ENCODE measurements at places on chromosomes 7 and 10.

DNA sequence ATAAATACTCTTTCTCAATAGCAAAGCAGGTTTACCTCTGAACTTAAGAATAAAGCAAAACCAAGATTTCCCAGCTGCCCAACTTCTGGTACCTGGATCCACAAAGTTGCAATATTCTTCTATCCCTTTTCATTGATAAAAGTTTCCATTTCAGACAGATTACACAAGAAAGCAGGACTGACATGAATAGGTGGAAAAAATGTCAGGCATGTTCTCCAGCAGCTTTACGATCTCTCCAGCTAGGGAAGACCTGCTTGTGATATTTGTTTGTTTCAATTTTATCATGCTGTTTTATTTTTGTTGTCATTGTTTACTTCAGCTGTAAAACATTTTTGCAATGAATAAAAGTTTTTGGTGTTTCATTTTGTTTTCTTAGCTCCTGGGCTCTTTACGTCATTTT is 9.0 kb downstream of the RGS10 start:
- no peak for DNase-seq

- DNase-seq: no peak
Observed at GRCh38 chr10:121998462-121998861, 9.5 kb downstream of the TACC2 start.

- no peak for DNase-seq
Observed at GRCh38 chr10:110355141-110355831, 50.6 kb upstream of the SMNDC1 start.

DNA sequence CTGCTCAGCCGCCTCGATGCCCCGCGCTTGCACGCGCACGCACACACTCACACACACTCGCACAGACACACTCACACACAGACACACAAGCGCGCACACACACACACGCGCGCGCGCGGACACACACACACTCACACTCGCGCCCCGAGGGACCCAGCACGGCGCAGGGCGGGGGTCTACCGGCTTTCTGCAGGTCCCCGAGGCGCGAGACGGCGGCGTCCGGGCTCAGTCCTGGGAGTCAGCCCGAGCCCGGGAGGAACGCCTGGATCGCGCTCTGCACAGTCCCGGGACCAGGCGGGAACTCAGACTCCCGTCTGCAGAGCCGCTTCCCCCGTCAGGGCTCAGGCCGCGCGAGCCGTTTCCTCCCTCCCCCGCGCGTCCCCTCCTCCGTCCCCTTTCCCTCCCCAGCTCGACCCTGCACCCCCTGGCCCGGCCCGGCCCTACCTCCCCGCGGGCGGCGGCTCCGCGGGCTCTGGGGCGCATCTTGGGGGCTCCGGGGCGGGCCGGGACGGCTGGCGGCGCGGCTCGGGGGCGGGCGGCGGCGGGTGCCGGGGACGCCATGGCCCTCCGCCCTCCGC is 464 bp downstream of the DENND2A start:
- no peak for DNase-seq

DNA sequence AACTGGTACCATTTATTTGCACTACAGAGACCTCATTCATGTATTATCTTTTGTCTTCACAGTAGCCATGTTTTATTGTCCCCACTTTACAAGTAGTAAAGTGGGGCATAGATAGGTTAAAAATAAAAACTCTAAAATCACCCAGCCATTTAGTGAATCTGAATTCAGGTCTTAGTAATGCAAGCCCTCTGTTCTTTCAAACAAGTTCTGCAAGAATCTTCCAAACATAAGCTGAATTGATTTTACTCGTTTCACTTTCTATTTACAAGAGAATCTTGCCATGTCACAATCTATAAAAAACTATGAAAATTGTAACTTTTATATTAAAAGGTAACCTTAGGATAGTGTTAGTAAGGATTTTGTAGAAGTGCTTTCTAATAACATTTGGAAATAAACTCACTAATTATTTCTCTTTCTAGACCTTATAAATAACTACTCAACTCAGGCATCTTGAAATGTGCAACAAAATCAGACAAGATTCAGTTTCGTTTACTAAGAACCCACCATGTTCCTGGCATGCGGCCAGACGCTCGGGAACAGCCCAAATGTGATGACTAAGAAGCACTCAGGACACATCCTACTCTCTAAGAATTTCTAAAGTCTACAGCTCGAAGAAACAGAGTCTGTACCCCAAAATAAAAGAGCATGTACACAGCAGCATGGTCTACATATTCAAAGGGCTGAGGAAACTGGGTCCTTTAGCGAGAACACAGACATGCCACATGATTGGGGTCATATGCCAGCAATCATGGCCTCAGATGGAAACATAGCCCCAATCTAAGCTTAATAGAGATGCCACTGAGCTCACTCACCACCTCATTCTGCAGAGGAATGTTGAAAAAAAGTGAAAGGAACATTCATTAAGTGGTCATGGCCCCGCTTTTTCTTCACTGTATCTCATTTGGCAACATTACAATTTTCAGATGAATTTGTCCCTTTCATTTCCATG is 167.6 kb downstream of the AMPH start:
- DNase-seq: no peak

DNA sequence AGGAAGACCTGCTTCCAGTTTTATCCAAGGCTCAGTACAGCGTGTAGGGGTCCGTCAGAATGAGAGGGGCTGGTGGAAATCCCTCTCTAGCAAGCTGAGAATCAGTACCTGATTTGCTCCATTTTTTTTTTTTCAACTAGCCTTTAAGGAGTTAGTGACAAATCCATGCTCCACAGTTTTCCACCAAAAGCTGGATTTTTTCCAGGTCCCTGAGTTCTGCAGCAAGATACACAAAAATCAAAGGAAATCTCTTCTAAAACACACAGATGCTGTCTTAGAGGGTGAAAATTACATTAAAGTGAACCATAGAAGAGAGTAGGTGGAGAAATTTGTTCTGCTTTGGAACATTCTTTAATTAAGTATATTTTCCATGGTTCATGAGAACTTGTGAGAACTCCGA is 30.4 kb downstream of the MDFIC start:
- no peak for DNase-seq

GRCh38 chr7:103651593-103652377 is 205.8 kb upstream of the SLC26A5 start:
- DNase-seq: no peak

- no peak for DNase-seq
Observed at GRCh38 chr7:137454767-137455166, 111.2 kb upstream of the PTN start.

DNA sequence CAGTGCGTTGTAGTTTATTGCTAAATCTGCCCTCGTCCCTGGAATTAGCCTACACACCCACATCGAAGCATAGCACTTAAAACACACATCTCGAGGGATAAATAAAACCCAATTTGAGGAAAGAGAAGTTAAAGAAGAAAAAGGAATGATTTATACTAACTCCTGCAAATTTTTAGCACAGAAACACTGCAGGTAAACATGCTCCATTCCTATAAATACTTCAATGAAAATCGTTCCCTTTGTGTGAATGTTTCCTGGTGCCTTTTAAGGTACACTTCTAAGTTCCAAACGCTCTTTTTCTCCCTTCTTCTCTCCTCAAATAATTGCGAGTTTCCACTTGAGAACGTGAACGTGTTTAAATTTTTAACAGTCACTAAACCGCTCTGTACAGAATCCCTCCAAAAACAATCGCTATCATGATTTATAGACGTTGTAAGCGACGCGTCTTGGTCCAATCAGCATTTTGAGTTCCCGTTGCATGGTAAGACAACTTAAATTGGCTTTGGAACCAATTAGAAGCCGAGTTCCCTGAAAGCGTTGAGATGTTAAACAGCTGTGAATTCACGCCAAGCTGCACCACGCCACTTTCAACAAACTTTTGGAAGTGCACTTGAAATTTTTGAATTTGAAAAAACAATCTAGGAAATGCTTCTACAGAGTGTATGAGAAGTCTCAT is 12.5 kb upstream of the EBLN1 start:
- DNase-seq: peak; percentile 17

GRCh38 chr10:106136175-106136574 is 1028.3 kb downstream of the SORCS1 start:
- no peak for DNase-seq

DNA sequence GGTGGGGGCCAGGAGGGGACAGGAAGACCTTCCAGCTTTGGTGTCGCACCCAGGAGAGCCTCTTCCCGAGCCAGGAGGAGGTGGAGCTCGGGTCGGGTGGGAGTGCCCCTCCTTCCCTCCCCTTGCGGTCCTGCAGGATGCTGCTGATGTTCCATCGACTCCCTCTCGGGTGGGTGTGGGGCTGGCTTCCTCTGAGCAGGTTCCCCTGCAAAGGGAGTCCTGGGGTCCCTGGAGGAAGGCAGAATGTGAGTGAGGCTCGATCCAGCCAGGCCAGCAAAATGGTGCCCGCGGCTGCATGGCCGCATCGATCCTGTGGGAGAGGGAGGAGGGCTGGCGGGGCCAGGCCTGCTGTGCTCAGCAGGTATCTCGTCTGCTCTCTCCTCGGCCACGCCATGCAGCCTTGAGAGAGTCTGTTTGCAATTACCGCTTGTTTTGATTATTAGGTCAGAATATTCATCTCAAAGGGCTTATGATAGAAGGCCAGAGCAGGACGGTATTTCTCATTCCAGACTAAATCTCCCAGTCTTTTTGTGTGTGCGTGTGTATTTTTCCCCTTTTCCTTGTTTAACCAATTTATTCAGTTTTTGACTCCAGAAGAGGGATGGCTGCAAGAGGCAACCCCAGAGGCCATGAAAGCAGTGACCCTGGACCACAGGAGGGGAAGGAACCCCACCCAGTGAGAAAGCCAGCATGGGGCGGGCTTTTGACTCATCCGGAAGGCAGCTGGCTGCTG is 137.3 kb upstream of the ZMIZ1 start:
- peak; percentile 32 for DNase-seq

GRCh38 chr10:77240041-77240652 is 397.5 kb downstream of the KCNMA1 start:
- no peak for DNase-seq

DNA sequence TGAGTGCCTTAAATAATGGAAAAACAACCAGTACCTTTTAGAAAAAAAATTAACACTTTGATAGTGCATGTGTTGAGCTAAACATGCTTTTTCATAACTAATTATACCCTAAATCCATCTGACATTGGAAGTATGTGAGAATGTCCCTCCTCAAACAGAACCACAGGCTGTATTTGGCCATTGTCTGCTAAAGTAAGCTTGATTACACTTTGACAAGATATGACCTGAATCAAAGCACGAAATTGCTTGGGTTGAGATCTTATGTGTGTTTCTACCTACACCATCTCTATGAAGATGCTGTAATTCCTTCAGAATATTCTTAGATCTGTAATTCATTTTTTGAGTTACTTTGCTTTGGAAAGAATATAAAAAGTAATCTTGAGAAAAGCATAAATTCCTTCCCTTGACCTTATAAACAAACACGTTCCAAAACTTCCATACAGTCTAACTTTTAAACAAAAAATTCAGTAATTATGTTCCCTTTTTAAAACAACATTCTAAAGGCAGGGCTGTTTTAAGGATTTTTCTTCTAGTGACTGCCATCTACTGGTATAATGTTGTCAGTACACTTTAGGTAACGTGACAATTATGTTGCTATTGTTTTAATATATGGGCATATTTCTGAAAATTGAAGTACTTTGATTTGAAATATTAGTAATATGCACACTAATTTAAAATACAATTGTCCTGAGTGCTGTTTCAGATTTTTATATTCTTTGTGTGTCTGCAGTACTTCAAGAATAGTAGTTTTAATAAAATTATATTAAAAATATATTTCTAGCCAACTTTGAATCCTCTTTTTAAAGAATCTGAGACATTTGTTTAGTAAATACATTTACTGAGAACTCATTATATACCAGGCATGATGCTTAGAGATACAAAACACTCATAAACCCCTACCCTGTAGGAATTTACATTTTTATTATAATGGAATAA is 20.9 kb downstream of the CD36 start:
- DNase-seq: peak; percentile 80

GRCh38 chr7:73446682-73447081 is 13.1 kb downstream of the FZD9 start:
- peak; percentile 28 for DNase-seq

DNA sequence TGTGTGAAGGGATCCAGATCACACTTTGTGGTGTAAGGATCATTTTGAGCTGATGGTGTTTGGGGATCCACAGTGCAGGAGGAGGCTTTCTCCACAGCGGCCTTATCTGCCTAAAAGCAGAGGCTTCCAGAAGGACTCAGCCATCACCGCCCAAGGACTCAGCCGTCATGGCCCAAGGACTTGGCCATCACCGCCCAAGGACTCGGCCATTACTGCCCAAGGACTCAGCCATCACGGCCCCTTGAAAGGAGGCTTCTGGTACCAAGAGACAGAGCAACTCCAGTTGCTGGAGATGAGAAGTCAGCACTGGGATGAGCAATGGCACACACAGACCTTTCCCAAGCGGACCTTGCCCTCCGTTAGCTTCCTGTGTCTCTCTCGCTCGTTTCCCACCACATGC is 6.0 kb upstream of the CFAP46 start:
- no peak for DNase-seq
